ENCODE measurements at places on chromosomes 5 and 9.
A peak's percentile ranks its signal among the peaks of the same experiment; 100 is the strongest.

GRCh38 chr5:118193194-118193905 is 795.0 kb downstream of the DTWD2 start:
- no peak for DNase-seq

DNA sequence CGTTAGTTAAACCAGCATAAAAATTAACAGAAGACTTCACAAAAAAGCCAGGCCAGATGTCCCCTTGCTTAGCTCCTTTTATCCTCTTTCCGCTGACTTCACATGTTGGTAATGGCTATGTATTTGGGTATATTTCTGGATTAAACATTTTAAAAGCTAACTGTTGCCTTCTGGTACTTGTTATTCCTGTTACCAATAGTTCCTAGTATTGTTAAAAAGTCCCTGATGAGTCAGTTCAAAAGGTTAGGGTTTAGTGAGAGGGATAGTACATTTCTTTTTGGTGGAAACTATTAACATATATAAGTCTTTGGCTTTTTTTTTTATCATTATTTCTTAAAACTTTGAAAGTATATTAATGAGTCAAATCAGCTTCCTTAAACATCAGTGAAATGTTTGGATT is 103.2 kb upstream of the ELL2 start:
- DNase-seq, result no peak

DNA sequence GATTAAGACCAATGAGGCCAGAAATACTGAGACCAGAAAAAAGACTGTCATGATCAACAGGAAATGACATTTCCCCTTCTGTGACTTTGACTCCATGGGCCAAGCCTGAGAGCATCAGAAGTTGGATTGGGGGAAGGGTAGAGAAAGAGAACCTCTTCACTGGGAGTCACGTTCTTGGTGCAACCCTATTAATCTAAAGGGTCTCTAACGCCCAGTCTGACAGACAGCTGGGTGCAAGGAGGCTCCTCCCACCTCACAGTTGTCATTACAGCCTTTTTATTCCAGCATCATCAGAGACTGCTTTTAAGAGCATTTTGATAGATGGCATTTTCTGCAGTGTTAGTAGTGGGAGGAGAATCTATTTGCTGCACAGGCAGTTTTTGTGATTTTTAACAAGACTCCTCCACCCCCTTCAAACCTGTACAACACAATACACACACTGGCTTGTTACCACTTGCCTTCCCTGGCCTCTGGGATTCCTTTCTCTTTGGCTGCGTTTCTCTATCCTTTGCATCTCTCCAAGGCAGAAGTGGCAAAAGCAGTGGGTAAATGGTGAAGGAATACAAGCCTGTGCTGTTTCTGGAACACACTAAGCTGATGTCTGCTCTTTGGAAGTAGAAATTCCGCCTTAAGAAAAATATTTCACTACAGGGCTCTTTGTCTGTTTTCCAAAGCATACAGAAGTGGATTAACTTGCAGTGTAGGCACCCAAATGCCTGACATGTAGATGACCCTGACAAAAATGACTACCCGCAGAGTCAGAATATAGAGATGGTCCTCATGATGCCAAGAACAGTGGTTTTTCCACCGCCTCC is 310.4 kb upstream of the ZNF608 start:
- no peak for DNase-seq

DNA sequence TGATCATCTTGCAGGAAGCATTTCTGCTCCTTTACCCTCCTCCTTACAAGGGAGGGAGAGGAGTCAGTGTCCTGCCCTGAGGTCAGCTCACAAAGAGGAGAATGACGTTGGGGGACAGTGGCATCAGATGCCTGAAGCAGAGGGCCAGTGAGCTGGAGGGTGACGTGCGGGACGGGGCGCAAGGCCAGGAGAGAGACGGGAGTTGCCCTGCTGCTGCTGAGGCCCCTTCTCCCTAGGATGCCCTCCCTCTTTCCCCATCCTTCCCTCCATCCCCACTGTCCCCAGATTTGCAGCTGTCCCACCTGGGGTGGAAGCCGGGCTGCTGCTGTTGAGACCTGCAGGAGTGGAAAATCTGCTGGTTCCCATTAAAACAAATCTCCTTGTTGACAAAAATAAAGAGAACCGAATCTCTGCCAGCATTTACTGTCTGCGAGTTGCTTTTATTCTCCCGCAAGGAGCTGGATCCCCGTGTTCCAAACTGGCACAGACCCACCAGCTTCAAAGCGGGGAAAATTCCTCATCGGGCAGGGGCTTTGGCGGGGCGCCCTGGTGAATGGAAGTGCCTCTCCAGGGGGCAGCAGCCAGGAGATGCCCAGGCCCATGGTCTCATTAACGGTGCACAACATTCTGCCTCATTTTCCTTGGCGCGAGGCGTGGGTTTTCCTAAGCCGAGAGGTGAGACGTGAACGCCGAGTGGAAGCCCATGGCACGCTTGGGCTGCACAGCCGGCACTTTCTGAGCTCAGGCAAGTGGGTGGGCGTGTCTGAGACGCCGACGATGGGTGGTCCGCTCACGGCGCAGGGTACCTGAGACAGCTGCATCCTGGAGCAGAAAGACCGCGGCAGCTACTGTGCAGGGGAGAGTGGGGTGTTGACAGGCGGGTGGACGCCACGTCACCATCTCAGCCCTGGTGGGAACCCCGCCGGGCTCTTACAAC is 13.9 kb upstream of the COL5A1 start:
- DNase-seq, result no peak

GRCh38 chr9:114911167-114911821 is 19.1 kb downstream of the TNFSF8 start:
- peak; percentile 67 for DNase-seq

GRCh38 chr5:55997742-55998351 is 3.1 kb upstream of the IL6ST start:
- peak; percentile 31 for DNase-seq

DNA sequence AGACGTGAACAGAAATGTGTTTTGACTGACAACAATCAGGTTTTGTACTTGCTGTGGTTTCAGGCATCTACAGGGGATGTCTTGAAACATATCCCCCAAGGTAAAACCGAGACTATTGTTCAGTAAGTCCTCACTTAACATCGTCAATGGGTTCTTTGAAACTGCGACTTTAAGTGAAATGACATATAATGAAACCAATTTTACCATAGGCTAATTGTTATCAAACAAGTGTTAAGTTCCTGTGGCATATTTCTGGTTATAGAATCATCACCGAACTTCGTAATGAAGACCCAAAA is 16.4 kb upstream of the OMD start:
- no peak for DNase-seq

DNA sequence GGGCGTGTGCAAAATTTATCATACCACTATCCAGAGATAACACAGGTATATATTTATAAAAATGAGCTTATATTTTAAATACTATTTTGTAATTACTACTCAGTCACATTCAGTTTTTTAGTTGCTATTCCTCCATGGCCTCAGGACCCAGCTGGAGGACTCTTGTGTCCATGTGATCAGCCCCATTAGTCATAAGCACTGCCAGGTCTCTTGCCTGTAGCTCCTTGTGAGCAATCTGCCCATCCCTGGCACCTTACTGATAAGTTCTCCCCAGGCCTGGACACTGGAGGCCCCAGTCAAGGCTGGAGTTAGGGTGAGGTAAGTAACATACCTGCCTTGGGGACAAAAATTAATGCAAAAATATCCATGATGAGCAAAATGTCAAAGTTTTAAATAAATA is 29.5 kb upstream of the ADRB2 start:
- no peak for DNase-seq

DNA sequence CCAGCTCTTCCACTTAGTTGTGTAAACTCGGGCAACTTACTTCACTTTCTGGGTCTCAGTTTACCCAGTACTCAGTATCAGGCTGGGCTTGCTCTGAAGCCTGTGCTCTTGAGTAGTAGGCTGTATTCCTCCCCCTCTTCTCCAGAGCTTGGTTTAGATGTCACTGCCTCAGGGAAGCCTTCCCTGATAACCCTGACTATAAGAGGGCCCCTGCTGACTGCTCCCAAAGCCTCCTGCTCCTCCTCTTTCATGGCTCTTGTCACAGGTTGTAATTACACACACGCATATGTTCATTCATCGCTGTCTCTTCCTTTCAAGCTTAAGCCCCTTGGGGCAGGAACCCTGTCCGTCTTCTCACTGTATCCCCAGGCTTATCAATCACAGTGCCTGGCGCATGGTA is 140.2 kb downstream of the RGS3 start:
- no peak for DNase-seq

DNA sequence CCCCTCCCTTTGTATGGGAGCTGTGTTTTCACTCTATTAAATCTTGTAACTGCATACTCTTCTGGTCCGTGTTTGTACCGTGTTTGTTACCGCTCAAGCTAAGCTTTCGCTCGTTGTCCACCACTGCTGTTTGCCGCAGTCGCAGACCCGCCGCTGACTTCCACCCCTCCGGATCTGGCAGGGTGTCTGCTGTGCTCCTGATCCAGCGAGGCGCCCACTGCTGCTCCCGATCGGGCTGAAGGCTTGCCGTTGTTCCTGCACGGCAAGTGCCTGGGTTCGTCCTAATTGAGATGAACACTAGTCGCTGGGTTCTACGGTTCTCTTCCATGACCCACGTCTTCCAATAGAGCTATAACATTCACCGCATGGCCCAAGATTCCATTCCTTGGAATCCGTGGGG is 6.6 kb upstream of the GNE start:
- no peak for DNase-seq

DNA sequence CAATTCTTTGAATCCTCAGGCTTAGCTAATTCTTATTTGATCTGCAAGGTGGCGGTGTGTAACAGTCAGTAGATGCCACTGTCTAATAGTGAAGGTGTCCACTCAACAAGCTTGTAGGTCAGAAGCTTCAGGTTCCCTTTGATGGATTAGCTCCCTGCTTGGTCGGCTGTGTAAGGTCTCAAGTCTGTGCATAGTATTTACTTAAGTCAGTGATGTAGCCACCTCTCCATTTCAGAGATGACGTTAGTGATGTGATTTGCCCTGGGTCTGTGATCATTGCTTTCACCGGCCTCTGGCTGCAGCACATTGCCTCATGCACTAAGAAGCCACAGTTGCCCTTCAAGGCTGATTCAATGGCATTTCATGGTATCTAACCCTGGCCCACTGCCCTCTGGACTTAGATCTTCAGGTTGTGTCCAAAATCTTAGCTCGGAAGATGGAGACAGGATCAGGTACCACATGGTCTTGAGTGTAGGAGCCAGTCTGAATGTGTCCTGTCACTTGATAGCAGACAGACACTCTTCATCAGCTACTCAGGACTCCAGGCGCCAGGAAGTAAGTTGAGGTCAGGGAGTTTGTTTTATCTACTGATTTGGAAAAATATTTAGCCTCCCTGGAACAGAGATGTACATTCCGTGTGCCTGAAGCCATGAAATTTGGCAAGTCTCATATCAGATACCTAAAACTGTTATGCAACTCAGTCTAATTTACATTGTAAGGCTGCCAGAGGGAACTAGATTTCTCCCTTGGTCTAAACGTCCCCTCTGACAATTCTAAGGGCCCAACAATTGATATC is 42.9 kb downstream of the SUB1 start:
- no peak for DNase-seq

DNA sequence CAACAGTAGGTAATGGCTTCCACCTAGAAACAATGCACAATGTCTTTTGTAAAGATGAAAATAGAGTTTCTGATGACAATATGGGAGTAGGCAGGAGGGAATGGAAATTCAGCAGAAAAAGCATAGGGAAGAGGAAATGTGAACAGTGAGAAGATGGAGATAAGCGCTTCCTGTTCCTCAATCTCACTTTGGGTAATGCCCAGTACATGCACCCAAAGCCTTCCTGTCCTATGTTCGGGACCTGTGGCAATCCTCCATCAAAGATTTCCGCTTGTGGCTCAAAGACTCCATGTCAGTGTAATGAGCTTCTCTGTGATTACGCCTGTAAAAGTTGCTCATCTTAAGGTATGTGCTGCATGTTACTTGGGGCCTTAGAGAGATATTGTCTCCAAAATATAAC is 2.7 kb downstream of the UGT3A1 start:
- no peak for DNase-seq

DNA sequence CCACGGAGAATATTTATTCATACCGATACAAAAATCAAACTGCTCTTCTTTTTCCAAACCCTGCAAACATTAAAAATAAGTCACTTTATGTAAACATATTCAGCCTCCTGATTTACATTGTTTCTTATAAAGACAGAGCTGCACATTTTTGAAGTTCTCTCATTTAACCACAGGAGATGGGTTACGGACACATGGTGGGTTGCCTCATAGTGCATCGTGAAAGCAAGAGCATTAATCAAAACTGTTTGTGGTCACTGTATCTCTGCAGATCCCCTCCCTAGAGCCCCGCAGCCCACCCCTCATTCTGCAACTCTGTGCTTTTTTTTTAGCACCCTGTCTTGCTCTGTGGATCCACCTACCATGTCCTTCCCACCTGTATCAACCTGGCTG is 43.3 kb upstream of the EQTN start:
- no peak for DNase-seq

DNA sequence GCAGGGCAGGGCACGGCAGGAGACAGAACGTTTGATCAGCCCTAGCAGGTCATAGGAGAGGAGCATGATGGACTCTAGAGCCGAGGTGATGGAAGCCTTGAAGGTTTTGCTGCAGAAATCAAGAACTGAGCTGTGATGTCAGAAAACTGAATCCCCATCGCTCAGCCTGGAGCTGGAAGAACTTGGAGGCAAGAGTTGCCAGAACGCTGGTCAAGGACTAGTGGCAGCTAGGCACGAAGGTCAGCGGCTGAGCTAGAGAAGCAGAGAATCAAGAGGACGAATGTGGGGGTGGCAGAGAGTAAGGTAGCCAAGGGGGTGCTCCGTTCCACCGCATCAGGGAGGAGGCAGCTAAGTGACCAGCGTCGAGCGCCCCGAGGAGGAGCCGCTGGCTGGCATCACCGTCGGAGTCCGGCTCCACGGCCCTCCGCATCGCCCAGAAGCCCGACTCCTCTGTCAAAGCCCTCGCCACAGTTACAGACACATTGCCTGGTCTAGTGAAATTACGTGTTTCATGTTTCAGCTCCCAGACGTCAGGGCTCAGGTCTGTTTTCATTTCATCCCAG is 1.2 kb upstream of the GALNT10 start:
- DNase-seq, result no peak

- no peak for DNase-seq
Measured at GRCh38 chr9:132244582-132245455, 83.0 kb downstream of the NTNG2 start.

- DNase-seq, result peak; percentile 87
Measured at GRCh38 chr5:10678244-10678643, 82.8 kb downstream of the DAP start.

DNA sequence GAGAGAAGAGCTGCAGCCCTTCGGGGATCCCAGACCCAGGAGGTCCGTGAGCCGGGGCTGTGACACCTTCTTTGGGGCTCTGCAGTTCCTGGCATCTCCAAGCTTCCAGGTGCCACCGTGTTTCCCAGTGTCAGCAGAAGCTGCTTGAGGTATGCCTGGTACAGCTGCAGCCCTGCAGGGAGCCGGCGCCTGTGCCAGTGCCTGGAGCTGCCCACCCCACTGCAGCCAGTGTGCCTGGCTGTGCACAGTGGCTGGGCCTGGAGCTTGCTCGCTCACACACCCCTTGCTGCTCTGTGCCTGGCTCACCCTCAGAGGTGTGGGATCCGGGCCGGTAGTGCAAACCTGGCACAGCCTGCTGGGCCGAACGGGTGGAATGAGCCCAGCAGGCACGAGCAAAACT is 65.5 kb downstream of the NACC2 start:
- no peak for DNase-seq

GRCh38 chr9:98306384-98307145 is 51.1 kb upstream of the TBC1D2 start:
- DNase-seq, result no peak

Measured in fibroblast of skin of scalp (primary cell).